Prostate gland (tissue), 2 donors: ENCODE measurements at places on chromosomes 2 and 18.

- DNase-seq: no peak
Observed at GRCh38 chr2:141493936-141494335, 636.9 kb downstream of the LRP1B start.

DNA sequence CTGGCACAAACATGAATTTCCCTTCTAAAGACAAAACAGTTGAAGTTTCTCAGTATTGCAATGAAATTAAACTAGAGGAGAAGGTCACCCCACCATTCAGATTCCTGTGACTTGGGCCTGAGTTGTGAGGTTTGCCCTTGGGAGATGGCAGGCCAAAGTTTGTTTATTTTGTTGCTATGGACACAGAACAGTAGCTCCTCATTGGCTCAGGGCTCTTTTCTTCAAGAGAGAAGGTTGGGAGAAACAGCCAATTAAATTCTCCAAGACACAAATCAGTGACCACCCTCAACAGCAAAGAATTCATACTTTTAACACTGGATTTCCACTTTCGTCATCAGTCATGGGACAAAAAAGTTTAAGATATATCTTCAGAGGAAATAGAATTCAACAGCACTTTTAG is at the start of gene FLACC1:
Gene FLACC1 (minus strand): TSS at position 125 of the 400 bp plus-strand sequence. CDS start 5,941 bp downstream, outside the sequence.
- DNase-seq: no peak

DNA sequence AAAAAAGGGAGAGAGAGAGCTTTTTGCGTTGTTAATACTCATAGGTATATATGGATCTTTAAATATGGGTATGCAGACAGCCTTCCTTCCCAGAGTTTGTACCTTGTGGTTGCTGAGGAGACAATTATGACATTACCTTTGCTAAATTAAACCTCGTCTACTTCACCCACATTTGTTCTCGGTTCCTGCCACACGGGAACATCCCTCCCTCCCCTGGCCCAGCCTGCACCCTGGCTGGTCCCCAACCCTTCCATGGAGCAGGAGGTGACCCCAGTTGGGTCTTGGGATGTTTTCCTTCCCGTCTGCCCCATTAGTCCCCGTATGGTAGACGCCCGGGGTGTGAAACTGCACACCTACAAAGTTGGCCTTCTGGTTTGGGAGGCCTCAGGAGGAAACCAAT is 105.3 kb upstream of the FZD7 start:
- no peak for DNase-seq

- no peak for DNase-seq
Observed at GRCh38 chr2:209908511-209908910, 93.9 kb upstream of the RPE start.

GRCh38 chr2:151999053-151999452 is 99.8 kb downstream of the CACNB4 start:
- no peak for DNase-seq

DNA sequence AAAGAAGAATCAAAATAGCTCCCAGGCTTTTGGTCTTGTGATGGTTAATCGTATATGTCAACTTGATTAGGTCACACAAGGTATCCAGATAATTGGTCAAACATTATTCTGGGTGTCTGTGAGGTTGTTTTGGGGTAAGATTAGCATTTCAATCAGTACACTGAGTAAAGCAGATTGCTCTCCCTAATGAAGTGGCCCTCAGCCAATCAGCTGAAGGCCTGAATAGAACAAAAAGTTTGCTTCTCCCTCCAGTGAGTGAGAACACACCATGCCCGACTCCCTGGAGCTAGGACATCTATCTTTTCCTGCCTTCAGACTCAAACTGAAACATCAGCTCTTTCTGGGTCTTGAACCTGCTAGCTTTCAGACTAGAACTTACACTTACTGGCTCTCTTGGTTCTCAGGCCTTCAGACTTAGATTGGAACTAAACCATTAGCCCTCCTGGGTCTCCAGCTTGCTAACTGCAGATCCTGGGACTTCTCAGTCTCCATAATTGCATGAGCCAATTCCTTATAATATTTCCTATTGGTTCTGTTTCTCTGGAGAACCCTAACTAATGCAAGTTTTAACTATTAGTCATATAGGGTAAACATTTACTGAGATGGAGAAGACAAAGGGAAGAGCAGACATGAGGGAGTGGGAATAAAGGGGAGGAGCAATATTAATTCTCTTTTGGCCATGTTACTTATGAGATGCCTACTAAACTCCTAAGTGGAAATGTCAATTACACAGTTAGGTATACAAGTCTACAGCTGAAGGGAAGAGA is 25.5 kb downstream of the LNPK start:
- DNase-seq: no peak

DNA sequence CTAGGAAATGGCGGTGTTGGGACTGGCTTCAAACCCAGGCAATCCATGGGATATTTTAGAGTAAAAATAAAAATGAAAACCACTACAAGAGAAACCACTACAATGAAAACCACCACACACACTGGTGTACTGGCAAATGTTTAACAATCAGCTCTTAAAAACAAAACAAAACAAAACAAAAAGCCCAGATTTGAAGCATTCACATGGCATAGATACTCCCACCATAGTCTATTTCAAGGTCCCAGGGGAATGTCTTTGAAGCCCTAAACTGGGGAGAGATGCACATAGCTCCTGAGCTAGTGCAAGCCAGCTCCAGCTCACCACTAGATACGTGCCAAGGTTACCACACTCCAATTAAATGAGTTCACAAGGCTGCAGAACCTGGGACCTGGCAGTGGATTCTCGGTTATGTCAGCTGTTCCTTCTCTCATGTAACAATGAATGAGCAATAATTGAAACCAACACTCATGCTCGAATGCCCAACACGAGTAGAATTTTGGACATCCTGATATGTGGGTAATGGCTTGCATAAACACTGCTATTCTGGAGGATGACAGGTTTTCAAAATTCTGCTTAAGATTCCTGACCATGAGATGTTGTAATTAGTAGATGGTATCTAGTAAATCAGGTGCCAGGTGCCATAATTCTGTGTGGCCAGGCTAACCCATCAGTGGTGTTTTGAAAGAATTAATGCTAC is 102.2 kb downstream of the OSBPL6 start:
- no peak for DNase-seq

- peak; percentile 27 for DNase-seq
Observed at GRCh38 chr2:4258563-4258962, 555.2 kb downstream of the DCDC2C start.

GRCh38 chr2:231800493-231801091 is 14.3 kb downstream of the COPS7B start:
- no peak for DNase-seq

DNA sequence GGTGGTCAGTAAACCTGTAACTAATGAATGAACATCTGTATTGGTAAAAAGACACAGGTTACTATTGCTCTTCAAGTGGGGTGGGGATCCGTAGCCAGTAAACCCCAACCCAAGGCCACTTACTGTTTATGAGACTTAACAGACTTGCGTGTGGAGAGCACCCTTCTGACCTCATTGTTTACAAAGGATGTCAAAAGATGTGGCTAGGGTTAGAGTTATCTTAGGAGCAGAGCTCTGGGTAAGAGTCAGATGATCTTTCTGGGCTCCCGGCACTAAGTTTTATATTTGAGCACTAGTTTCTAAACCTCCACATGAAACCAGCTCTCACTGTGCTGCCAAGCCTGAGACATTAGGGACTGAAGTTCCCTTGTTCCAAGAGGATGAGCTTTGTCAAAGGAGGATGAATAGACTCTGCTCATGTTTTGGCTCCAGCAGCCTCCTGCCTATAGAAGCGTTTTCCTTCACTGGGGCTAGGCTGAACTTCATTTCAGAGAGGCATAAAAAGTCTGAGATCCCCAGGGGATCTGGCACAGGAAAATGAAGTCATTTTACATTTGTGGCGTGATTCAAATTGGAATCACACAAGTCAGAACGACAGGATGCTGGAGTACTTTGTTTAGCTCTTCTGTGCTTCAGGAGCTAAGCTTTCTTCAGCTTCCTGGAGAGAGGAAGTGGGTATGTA is 403.1 kb upstream of the TRIB2 start:
- DNase-seq: no peak

GRCh38 chr2:56299171-56299691 is 115.4 kb downstream of the CCDC85A start:
- no peak for DNase-seq

- no peak for DNase-seq
Observed at GRCh38 chr2:41701231-41701630, 346.6 kb upstream of the PKDCC start.

DNA sequence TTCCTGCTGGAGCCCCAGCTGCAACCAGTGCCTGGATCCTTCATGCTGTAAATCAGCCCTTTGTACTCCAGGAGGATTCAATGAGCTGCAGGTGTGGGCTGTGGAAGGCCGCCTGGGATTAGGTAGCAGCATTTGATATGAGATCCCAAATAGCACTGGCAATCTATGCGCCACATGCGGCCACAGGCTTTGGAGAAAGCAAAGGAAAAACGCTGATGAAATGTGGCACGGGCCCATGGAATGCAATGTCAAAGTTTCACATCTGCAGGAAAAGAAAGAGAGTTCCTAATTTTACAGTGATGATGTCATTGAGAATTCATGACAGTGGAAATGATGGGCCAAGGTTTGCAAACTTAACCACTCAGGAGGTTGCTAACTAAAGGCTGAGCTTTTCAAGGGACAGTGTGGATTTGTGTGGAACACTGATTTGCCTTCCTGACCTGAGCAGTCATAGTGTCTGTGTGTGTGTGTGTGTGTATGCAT is 216.4 kb upstream of the OSR1 start:
- DNase-seq: no peak

DNA sequence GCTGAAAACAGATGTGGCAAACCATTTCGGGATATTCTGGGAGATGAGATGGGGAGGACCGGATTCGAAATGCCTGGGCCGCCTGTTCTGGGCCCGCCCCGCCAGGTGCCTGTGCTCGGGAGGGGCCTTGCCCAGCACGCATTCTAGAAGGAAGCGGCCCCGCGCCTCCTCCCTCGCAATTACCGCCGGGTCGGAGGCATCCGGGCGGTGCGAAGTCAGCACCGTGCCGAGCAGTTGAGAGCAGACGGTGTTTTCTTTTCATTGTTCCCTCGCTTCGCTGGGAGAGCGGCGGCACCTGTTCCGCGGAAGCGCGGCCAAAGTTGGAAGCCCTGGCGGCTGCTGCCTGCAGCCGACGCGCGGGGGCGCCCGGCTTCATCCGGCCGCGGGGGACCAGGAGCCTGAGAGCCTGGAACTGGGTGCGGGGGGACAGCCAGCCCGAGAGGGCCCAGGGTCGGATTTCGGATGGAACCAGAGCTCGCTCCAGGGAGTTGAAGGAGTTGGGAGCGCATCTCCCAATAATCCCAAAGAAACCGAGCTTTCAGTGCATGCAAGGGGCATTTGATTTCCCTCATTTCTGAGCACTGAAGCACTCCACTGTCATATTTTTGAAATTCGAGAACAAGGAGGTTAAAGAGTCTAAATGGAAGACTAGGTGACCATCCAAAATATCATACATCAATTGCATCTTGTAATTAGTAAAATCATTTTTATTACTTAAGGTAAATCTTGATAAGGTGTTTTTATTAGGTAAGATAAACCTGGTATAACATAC is 241.8 kb upstream of the RAB12 start:
- DNase-seq: peak; percentile 29

DNA sequence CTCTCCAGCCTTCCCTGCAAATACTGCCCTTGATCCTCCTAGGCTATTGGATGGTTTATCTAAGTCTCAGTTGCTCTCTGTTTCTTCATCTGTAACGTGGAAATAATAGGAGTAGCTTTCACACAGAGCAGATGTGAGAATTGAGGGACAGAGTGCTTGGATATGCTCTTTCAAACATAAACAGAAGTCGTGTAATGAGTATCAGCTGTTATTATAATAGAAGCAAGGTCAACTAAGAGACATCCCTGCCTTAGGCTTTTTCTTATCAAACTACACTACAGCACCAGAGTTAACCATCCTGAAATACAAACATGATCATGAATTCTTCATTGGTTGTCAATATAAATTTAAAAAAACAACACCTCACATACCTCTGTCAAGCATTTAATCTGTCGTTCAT is 138.2 kb downstream of the DOK6 start:
- DNase-seq: no peak

GRCh38 chr2:29561181-29561580 is 360.2 kb downstream of the ALK start:
- no peak for DNase-seq

DNA sequence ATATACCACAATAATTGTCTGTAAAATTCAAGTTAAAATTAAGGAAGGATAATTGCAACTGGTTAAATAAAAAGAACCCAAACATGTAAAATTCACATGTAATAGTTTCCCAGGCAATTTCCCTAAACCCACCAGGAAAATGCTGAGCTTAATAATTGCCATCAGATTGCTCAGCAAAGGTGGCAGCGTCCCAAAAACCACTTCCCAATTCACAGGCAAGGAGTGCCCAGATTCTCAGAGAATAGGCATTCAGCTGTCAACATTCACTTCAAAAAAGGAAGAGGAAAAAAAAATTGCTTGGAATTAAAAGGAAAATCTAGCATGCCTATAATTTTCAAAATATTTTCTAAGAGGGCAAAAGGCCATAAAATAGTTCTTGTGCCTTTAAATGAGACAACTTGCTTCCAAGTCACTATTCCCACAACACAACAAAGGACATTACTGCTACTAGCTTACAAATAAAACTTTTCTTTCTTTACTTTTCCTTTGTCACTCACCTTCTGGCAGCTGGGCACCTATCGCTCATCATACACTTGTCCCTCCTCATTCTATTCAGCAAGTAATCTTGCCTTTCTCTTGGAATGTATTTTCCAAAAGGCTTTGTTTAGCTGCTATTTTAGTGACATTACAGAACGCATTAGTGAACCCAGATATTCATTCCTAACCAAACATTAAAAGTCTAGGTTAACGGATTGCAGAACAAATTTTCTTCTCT is 15.2 kb downstream of the SRBD1 start:
- DNase-seq: no peak

- no peak for DNase-seq
Observed at GRCh38 chr2:70089220-70089982, 2.1 kb downstream of the PCBP1 start.

GRCh38 chr2:237629739-237630138 is 2.4 kb downstream of the LRRFIP1 start:
- DNase-seq: no peak

DNA sequence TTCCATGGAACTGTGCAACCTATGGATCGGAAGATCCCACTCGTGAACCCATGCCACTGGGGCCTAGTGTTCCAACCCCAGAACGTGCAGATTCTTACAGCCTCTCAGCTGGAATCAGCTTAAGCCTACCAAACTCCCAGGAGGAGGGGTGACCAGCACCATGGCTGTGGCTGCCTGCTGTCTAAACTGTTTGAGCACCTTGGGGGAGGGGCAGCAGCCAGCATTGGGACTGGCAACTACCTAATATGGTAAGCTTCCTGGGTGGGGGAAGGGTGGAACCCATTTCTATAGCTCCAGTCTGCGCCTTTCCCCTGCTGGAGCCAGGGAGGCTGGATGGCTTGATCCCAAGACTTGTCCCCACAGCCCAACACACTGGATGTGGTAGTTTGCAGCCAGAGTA is 10.7 kb upstream of the POLE4 start:
- DNase-seq: no peak

DNA sequence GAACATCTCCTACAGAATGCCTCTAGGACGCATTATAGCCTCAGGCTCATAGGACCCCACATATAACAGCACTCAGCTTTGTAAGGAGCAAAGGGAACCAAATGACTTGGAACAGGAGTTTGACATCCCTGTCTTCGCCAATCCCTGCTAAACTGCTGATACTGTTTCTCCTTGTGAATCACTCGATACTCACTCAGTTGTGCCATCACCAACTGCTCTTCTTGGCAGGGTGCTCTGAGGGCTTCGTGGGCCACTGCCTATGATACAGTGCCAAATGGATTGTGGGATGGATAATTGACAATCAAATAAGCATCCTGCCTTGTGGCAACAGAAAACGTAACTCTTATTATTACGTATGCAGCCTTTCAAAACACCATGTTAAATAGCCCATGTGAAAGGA is 396.3 kb downstream of the RIT2 start:
- no peak for DNase-seq
